ENCODE measurements at places on chromosomes 6 and 20.

GRCh38 chr20:1734269-1734858 is 76.8 kb upstream of the SIRPG start:
- no peak for DNase-seq

DNA sequence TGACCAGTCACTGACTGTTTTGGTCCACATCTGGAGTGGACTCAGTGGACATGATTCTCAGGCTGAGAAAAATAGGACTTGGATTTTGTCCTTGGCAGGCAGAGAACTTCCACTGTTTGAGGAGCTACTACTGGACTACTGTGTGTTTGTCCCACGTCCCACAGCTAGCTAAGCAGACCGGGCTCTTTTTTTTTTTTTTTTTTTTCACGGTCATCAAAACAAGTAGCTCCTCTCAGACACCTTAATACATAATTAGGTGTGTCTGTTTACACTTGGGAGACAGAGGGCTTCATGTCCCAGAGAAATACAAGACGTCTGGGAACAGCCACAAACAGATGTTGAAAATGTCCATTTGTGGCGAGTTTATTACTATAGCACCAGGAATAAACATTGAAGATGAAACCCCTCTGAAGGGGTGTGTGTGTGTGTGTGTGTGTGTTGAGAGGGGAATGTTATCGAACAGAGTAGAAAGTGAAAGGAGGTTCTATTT is 155.0 kb upstream of the SUPT3H start:
- no peak for DNase-seq

DNA sequence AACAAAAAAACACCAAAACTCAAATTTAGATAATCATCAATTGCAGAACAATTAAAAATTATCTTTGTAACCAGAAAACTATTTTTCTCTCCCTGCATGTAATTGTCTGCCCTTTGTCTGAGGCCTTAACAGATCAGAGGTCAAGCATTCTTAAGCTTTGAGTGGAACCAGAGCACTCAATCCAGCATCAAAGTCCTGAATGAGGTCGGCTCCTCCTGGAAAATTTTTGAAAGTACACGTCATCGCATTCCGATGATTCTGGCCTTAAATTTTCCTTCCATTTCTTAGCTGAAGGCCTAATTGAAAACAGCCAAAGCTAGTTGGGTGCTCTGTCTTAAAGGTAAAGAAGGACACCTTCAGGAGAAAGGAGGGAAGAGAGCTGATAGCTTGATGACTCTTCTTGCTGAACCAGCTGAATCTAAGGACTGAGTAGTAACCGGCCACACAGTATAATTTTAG is 510.2 kb upstream of the SULF2 start:
- DNase-seq: no peak

DNA sequence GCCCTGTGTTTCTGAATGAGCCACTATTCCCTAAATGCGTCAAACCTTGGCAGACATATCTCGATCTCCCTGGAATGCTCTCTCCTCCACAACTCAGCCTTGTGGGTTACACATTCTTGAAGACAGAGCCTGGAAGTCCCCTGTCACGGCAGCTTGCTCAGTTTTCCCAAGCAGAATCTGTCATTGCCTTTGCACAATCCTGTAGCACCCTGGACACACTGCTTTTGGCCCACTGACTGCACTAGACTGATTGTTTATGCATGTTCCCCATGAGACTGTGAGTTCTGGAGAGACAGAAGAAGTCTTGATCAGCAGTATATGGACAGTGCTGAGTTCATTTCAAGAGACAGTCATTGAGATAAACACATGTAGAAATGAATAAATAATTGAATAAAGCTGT is 406.7 kb downstream of the CD83 start:
- no peak for DNase-seq

- DNase-seq: no peak
Observed at GRCh38 chr20:40900666-40901215, 127.9 kb upstream of the TOP1 start.

DNA sequence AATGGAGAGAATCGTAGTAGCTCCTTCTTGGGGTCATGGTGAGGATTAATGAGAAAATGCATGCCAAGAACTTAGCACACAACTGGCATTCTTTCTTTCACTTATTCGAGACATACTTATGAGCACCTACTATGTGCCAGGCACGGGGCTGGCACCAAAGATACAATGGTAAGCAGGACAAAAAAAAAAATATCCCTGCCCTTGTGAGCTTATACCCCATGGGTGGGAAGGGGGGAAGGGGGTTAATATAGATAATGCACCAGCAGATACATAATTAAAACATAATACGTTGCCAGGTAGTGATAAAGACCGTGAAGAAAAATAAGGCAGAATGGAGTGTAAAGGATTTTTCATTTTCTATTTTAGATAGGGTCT is 8.3 kb downstream of the SLC13A3 start:
- no peak for DNase-seq

GRCh38 chr6:133424359-133424758 is 183.2 kb downstream of the EYA4 start:
- no peak for DNase-seq

GRCh38 chr6:107555449-107555848 is 65.5 kb downstream of the SOBP start:
- no peak for DNase-seq

GRCh38 chr6:43593938-43594337 is 18.0 kb downstream of the POLH start:
- no peak for DNase-seq

GRCh38 chr20:1568163-1568490 is 10.6 kb upstream of the SIRPD start:
- DNase-seq: no peak

GRCh38 chr20:63495741-63496595 is 2.9 kb downstream of the EEF1A2 start:
- DNase-seq: peak; percentile 53

- no peak for DNase-seq
Observed at GRCh38 chr6:68252632-68253031, 382.4 kb upstream of the ADGRB3 start.

- DNase-seq: no peak
Observed at GRCh38 chr6:70370496-70370895, 42.8 kb upstream of the FAM135A start.

DNA sequence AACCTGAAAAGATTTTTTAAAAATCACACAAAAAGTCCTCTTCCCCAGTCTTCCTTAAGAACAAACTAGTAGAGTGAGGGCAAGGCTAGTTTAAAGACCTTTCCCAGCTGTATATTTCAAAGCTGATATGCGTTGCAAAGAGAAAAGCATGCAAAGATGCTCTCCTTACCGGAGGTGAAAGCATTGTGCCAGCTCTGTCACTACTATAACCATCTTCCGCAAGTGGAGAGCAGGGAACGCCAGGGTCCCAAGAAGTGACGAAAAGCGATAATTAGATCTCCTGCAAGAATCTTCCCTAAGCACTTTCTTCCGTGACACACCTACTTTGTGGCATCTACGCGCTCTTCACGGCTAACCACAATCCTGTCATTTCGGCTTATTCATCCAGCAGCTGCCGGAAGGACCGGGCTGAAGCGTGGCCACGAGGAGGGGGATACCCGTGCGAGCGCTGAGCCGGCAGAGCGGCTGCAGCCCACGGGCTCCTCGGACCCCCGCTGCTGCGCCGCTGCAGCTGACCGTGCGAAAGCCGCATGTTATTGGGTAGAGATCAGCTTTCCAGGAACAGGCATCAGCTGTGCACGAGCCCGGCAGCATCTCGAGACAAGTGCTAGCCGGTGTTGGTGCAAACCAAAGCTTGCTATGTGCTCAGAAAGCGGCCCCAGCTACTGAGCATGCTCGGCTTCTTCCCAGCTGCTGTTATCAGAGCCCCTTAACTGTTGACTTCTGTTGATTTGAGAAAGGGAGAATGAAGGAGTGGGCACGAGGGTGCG is 57.2 kb upstream of the ARHGAP18 start:
- peak; percentile 23 for DNase-seq

GRCh38 chr6:37303891-37304503 is 46.1 kb upstream of the TMEM217 start:
- no peak for DNase-seq

- DNase-seq: no peak
Observed at GRCh38 chr6:90004511-90004910, 110.2 kb downstream of the GJA10 start.

- no peak for DNase-seq
Observed at GRCh38 chr20:61014491-61014890, 237.6 kb upstream of the CDH4 start.

DNA sequence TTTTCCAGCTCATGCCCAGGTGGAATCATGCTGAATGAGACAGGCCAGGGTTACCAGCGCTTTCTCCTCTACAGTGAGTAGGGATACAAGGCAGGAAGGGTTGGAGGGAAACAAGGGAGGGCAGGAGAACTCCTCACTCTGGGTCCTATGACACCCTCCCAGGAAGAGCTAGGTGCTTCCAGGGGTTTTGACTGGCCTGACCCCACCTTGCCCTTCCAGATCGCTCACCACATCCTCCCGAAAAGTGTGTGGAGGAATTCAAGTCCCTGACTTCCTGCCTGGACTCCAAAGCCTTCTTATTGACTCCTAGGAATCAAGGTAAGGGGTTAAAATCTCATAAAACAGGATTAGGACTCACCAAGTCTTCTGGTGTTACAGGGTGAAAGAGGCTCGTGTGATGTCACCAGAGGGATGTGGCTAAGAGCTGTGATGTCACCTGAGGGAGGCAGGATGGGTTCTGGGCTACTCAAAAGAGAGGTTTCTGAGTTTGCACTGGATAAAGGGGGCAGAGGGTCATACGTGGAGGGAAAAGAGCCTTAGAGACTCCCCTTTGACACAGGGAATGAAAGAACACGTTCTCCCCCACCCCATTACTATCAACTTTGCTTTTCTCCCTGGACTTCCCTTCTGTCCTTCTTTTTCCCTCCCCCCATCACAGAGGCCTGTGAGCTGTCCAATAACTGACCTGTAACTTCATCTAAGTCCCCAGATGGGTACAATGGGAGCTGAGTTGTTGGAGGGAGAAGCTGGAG is 1.9 kb downstream of the APOM start:
- DNase-seq: no peak

- DNase-seq: no peak
Observed at GRCh38 chr20:23625236-23625964, 12.4 kb downstream of the CST3 start.

DNA sequence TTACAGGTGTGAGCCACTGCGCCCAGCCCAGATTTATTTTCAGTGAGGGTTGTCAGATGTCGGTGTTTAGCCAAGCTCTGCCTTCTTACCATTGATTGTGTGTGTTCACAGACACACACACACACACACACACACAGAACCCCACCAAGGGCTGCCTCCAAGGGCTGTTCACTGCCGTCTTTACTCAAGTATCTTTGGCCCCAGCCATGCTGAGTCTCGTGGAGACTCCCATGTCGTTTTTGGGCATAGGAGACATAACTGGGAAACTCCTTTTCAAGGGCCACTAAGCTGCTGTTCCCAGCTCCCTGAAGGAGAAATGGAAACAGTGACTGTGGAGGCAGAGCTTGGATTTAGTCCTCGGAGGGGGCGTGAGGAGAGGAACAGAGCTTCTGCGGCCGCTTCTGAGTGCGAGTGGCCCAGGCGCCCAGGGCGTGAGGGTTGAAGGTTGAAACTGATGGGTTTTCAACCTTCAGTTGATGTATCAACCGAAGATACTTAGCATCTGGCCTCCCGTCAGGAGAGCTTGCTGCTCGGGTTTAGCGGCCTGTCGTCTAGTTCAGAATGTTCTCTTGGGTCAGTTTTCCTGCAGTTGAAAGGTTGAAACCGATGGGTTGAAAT is 243.6 kb downstream of the TTLL2 start:
- no peak for DNase-seq

- DNase-seq: peak; percentile 19
Observed at GRCh38 chr20:35663516-35664465, 909 bp downstream of the CPNE1 start.

DNA sequence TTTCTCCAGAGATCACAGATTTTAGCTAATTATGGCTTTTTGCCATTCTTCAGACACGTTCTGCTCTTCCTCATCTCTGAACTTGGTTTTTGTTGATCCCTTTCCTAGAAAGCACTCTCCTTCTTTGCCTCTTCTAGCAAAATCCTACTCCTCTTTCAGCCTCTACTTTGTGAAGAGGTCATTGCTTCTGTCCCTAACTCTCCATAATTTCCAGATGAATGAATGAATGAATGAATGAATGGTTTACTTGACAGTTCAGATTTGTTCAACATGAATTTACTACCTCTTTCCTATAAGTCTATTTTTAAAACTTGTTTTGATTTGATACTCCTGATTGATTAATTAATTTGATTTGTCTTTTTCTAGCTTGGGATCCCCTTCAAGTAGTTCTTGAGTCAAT is 94.0 kb upstream of the IFNGR1 start:
- DNase-seq: no peak

GRCh38 chr6:111301946-111302345 is 181.1 kb downstream of the REV3L start:
- DNase-seq: no peak

DNA sequence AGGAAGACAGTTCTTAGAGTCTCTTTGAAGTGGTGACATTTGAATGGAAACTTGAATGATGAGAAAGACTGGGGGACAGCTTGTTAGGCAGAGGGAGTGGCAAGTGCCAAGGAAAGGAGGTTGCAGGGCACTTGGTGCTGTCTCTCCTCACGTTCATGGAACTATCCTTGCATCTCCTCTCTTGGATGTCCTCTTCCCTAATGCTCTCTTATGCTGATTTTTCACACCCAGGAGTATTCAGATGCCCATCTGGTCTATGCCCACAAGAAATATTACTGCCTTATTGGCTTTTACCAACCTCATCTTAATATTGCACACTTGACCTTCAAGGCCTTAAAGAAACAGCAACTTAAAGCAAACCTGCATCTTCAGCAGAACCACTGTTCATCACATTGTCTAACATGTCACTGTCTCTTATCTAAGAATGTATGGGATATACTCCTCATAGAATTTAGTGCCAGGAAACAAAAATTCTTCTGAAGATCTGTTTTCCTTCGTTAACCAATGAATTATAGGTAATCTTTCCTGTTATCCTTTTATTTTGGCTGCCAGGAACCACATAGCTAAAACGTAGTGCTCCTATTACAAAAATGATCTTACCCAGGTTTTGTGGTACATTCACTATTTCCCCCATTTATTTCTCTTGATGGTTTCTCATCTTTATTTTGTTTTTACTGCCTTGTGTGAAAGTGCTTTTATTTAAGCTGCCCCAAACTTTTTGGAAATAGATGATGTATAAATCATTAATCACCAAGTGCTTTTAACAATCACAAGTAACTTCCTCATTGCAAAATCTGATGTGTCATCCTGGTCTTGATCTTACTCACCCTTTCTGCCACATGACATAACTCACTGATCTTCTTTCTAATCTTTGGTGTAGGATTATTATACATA is 12.8 kb downstream of the RGS17 start:
- no peak for DNase-seq

DNA sequence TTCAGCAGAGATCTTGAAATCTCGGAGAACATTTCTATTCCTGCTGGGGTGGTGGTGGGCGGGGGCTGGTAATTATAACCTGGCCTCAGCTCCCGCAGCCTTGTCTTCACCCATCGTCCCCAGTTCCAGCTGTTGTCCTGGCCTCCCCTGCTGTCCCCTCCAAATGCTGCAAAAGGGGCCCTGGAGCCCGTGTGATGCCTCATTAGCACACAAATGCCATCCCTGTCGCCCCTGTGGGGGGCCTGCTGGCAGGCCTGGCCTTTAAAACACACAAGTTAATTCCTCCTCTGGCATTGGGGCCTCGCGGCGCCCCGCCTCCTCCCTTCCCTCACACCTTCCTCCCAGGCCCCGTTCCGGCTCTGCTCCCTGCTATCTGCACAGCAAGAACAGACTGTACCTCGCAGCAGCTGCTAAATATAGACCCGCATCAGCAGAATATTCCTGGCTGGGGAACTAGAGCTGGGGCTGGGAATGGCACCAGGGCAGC is 85.7 kb downstream of the CDH22 start:
- no peak for DNase-seq

All from activated CD8-positive, alpha-beta memory T cell treated with anti-CD3 and anti-CD28 coated beads for 1 hour (primary cell).